ENCODE measurements at places on chromosomes 7 and 10.

- DNase-seq, result no peak
These were observed 3.8 kb downstream of the NKX2-3 start for GRCh38 chr10:99536338-99537085.

DNA sequence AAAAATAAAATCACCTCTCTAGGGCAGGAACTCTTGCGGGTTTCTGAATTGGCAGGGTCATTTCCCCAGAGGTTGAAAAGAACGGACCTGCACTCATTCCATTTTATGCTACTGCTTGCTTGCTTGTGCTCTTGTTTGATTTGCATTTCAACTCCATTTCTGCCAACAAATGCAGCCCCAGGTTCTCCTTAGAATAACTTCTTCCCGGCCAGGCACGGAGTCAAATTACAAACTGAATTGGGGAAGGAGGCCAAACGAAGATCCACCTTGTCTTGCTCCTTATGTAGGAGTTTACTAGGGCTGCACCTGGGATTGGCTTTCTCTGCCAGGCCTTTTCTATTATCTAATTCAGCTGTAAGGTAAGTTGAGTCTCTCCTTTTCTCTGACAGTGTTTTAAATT, 79.6 kb downstream of the HGF start:
- DNase-seq, result no peak

DNA sequence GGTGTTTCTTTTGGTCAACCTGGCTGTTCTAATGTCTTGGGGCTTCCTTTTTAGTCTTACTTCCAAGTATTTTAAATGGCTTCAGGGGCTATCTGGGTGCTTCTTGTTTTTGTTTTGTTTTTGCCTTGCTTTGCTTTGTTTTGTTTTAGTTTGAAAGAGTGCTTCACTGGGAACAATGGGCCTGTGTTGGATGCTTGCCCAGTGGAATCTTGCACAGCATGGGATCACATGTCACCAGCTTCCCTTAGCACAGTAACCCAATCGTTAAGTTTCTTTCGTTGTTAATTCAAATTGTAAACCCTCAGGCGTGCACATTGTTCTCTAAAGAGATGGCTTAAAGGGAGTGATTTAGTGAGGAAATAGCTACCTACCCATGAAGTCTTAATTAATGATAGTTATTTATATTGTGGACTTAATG, 8.9 kb downstream of the COL17A1 start:
- peak; percentile 92 for DNase-seq

GRCh38 chr10:108877095-108877561, 1046.2 kb downstream of the XPNPEP1 start:
- DNase-seq, result no peak

GRCh38 chr7:94231305-94231704, 163.4 kb upstream of the COL1A2 start:
- DNase-seq, result no peak

GRCh38 chr10:26222563-26222962, 6.0 kb downstream of the GAD2 start:
- no peak for DNase-seq

DNA sequence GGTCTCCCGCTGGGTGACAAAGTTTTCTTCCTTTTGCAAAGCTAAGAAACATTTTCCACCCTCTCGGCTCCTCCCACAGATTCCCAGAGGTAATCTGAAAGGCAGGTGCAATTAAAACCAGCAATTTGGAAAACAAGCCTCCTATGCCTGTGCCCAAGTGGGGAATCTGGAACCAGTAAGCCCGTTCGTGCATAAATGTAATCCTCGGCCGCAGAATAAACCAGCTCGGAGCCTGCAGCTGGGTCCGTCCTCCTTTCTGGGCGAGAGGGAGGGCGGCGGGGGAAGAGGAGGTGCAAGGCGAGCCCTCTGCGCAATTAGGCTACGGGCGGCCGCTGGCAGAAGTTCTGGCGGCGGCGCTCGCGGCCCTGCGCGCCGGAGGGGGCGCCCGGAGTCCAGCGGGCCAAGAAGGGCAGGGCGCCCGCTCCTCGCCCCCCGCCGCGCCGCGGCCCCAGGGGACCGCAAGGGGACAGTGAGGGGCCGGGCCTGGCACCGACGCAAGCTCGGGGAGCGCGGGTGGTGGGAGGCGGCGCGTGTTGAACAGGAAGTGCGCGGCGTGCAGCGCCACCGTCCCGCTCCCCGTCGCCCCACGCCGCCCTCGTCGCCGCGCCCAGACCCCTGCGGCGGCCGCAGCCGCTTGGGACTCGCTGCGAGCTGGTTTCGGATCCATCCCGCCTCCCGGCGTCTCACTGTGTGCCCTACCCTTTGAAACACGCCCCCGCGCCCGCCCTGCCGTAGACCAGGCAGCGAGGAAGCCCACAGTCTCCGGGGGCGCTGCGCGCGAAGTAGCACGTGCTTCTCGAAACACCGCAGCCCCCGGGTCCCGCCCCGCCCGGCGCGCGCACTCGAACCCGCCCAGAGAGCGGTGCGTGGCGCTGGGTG, at the start of gene PRKAG2:
PRKAG2 (minus strand) TSS at position 217 of the 879 bp plus-strand sequence. CDS start 495 bp downstream, outside the sequence.
- peak; percentile 82 for DNase-seq

- no peak for DNase-seq
These were observed 26.1 kb upstream of the C10orf53 start for GRCh38 chr10:49653273-49653929.

- DNase-seq, result no peak
These were observed 153.6 kb downstream of the ARHGAP21 start for GRCh38 chr10:24569828-24570657.

DNA sequence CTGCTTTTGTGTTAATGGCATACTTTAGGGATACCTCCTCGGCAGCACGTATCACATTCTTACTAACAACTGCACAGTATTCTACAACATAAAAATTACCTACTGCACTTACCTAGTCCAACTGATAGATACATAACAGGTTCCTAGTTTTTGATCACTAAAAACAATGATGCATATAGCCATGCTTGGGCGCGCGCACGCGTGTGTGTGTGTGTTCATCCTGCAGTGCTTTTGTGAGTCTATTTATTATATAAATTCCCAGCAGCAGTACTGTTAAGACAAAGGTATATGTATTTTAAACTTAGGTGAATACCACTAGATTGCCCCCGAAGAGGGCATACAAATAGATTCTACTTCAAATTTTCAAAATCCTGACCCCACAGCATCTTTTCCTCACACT, 181.4 kb downstream of the ELMO1 start:
- no peak for DNase-seq

DNA sequence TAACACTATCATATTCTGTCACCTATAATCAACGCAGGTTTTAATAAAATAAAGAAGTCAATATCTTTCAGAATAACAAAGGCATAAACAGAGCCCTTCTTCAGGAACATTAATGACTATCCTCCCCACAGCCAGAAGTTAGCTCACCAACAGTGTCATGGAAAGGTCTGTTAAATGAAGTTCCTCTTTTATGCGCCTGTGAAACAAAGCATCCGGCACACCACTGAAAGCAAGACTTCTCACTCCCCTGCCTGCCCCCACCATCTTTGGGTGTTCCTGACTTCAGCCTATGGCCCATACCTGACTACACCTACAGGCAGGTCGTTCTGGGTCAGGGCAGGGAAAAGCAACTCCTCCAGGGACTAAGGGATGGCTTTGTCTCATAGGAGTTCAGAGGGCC, 205.4 kb downstream of the FANK1 start:
- DNase-seq, result no peak

DNA sequence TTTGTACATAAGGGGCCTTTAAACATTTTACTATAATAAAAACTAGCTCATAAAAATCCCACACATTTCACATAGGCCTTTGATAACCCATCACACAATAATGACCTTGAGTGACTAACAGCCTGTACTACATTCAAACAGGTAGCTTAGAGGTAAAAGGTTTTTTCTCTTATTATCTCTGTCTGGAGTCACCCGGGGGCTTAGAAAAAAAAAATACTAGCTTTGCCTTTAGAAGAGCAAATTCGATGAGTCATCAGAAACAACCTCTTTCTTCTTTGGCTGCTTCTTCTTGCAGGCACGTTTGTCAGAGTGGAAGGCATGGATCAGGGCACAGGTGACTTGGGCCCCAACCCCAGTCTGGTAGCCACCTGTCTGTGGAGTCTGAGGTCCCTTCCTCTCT, 43.4 kb upstream of the ADO start:
- no peak for DNase-seq

- no peak for DNase-seq
These were observed 2.3 kb downstream of the FAM107B start for GRCh38 chr10:14772399-14772798.

- no peak for DNase-seq
These were observed 200.3 kb downstream of the BICC1 start for GRCh38 chr10:58712982-58713381.

DNA sequence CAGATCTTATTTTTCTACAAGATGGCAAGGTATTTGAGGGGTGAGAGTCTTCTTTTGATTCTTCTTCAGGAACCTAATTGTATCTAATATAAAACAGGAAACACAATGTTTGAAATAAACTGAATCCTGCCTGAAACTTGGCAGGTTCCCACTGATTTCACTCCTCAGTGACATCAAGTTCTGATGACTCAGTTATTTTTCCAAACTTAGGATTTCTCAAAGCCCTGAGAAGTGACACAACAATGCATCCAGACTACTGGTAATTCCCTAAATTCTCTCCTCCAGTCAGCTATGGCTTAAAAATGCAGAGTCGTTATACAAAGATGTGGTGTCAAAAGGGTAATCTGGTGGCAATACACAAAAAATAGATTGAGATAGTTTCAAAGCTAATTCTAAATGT, 80.9 kb downstream of the ABLIM1 start:
- DNase-seq, result no peak

GRCh38 chr10:29736366-29737073, 101.7 kb upstream of the SVIL start:
- DNase-seq, result peak; percentile 84

DNA sequence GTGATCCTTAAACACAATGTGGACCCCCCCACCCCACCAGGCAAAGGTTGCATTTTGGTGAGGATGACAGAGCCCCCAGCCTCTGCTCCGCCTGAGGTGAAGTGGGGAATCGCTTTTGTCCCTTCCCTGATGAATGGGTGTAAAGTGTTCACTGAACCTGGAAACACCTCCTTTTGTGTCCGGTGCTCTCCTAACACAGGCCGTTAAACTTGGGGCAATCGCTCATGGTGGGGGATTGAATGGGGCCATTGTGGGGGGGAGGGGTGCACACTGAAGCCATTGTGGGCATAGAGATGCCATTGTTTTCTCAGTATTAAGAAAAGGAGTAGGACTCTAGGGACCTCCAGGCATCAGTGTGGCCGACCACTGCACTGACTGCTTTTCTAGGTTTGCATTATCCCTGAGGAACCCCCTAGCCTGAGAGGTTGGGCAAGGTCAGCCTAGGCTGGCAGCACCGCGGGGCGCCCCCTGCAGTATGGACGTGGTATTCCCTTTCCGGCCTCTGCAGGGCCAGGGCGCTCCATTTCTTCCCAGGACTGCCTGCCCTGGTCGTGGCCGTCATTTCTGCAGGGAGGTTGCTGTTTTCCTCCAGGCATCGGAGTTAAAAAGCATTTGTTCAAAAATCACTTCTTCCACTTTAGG, 158.3 kb downstream of the TCF7L2 start:
- DNase-seq, result peak; percentile 74

DNA sequence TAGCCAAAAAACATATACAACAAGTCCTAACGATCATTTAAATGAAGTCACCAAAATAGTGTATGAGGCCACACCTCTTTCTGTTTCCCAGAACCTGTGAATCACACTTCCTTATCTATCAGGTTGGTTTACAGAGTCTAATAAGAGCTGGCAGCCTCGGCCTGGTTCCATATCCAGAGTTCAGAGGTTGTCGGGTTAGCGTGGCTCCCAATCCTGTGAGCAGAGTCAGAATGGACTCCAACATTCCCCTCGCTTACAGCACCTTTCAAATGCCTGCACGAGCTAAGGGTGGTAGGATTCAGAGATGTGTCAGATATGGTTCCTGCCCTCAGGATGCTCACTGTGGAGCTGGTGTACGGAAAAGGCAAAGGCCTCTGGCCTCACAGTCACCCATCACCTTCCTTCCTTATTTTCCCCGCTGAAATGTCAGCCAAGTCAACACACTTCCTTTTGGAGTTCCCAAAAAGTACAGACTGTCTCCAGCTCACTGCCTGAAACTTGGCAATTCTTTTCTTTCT, 6.0 kb downstream of the IL15RA start:
- no peak for DNase-seq

- no peak for DNase-seq
These were observed 42.6 kb upstream of the STRIP2 start for GRCh38 chr7:129391546-129392171.

DNA sequence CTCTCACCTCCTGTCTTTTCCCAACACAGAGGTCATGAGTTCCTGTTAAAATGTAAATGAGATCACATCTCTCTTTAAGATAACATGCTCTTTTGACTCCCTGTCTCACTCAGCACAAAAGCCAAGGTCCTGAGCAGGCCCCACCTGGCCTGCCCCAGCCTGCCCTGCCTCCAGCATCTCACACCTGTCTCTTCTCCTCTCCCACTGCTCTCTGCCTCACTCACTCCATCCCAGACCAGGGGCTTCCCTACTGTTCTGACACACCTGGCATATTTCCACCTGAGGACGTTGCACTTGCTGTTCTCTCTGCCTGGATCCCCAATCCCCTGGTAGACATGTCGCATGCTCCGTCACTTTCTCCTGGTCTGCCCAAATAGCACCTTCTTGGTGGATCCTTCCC, 285.0 kb upstream of the ZMIZ1 start:
- no peak for DNase-seq

DNA sequence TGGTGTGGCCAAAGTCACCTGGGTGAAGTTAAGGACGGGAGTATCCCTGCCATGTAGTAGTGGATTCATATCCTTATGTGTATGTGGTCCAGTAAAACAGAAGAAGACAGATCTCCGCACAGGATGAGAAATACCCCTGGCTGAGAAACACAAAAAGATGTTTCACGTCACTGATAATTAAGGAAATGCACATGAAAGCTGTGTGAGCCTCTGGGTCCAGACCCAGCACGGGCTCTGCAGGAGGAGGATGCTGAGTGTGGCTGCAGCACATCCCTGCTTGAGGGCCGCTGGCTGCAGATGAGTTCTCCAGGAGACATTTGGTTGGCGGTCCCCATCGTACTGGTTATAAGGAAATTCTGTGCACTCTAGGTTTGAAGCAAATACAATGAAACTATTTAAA, 8.2 kb upstream of the SUN1 start:
- no peak for DNase-seq

DNA sequence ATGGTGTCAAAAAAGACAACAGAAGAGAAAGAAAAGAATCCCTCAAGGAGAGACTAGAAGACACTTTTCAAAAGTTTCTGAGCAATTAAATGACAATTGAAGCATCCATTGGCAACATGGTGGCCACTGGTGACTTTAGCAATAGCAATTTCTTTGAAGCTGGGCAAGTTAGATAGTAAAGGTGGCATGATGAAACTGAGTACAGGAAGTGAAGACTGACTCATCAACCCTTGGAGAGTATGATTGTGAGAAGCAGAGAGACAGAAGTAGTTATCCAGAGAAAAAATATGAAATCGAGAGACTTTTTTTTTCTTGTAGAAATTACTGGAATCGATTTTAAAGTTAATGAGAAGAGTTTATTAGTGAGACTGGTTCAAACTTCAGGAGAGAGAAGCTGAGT, 52.5 kb downstream of the DGKB start:
- DNase-seq, result no peak

GRCh38 chr7:122886357-122887081, at the start of gene CADPS2:
Gene CADPS2 (minus strand): TSS chr7:122886460. CDS start chr7:122886337, 123 bp downstream.
- peak; percentile 92 for DNase-seq

Data from neural progenitor cell (in vitro differentiated cells).